ENCODE measurements at places on chromosomes 1 and 21.

DNA sequence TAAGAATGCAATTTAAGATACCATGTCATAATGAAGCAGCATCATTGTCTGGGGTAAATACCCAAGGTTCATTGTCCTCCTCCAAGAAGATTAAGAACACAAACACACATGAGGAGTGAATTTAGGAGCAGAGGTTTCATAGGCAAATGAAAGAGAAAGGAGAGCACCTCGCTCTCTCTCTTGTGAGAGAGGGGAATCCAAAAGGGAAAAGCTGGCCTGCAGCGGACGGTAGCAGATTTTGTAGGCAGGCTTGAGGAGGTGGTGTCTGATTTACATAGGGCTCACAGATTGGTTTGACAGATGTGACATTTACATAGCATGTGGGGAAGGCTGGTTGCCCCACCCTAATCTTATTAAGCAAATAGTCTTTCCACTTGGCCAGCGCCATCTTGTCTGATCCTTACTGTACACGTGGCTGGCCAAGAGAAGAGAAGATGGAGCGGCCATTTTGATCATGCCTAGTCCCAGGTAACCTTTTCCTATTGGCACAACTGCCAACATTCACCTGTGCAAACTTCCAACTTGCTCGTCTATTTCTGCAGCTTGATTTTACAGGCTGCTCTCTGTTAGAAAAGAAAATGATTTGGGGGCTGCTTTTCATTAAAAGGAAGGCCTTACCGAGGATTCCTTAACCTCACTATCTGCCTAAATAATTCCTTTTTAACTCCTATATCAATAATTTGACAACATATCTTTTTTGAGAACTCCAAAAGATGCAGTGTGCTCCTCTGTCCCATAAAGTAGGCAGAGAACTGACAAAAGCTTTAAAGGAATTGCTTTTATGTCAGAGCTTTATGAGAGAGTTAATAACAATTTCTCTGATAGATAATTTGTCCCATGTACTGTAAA is 16.0 kb upstream of the LRRC7 start:
- DNase-seq, result no peak

DNA sequence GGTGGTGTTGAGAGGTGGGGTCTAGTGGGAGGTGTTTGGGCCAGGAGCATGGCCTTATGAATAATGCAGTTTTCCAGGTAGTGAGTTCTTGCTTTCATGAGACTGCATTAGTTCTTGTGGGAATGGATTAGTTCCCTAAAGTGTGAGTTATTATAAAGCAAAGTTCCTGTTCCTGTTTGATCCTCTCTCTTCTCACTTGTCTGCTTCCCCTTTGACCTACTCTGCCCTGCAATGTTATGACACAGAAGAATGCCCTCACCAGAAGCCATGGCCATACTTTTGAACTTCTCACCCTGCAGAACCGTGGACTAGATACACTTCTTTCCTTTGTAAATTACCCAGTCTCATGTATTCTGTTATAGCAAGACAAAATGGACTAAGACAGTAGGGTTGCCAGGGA is 53.6 kb downstream of the MAP3K7CL start:
- DNase-seq, result no peak

- DNase-seq, result no peak
Observed at GRCh38 chr1:226541231-226541630, 7.3 kb upstream of the STUM start.

GRCh38 chr1:47992720-47993415 is 4.3 kb downstream of the TRABD2B start:
- DNase-seq, result no peak

- DNase-seq, result no peak
Observed at GRCh38 chr21:29501451-29501850, 202.7 kb downstream of the BACH1 start.

Measured in NCI-H1930 (cell line).